CD4-positive, alpha-beta T cell treated with Interleukin-10 for 1 hour (primary cell): ENCODE measurements at places on chromosomes 11 and 22.

GRCh38 chr11:101397979-101398378 lies 185.8 kb downstream of the TRPC6 start:
- no peak for DNase-seq

DNA sequence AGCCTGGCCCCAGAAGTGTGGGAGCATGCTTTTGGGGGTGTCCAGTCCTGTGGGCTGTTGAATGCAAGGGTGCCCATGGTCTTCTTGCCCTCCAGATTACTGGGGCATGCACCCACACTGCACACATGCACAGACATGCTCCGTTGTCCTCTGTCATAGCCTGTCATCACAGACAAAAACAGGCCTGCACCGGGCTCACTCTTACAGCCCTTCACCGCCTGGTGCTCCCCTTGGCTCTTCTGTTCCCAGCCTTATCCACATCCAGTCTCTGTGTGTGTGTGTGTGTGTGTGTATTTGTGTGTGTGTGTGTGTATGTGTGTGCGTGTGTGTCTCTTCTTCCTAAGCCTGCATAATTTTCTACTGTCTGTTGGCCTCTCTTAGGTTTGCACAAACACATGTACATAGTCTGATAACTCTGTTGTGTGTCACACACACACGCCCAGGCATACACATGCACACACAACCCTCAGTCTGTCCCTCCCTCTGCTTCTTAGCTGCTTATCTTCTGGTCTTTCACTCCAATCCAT lies 23.4 kb upstream of the NECTIN1 start:
- DNase-seq, result no peak

GRCh38 chr11:125358254-125358840 lies 137.7 kb downstream of the FEZ1 start:
- DNase-seq, result no peak

DNA sequence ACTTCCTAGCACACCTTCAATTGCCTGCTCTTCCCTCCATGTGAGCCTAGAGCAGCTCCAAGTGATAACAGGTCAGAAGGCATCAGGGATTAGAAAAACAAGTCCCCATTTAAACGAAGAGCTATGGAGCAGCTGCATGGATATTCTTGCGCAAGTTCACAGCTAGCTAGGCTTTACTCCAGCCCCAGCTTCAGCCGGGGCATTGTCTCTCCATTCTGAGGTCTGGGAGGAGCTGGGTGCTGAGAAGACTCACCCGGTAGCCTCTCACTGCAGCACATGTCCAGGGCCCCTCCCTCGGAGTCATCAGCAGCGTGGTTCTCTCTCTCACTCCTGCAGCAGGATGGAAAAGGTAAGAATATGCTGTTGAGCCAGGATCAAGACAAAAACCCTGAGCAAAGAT lies 26.0 kb downstream of the PTPN5 start:
- no peak for DNase-seq

- no peak for DNase-seq
These were observed 14.3 kb downstream of the C1QTNF6 start for GRCh38 chr22:37173709-37174108.

GRCh38 chr11:108729227-108729871 lies 64.5 kb downstream of the DDX10 start:
- no peak for DNase-seq

DNA sequence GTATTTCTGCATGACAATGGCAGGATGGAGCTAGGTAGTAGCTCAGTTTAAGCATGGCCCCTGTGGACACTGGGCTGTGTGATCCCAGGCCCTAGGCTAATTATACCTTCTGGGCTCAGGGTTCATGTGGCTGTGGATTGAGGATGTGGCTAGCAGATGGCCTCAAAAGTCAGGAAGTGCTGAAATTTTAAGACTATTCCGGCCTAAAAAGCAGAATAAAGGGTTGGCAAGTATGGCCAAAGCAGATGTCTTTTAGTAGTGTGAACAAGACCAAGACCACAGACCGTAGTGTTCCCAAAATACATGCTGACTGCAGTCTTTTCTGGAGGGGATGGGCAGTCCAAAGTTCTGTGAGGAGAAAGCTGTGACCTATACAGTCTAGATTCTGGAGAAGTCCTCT lies 115.7 kb upstream of the RAG2 start:
- DNase-seq, result no peak

- peak; percentile 45 for DNase-seq
These were observed 23.2 kb downstream of the COMMD9 start for GRCh38 chr11:36265793-36266628.

DNA sequence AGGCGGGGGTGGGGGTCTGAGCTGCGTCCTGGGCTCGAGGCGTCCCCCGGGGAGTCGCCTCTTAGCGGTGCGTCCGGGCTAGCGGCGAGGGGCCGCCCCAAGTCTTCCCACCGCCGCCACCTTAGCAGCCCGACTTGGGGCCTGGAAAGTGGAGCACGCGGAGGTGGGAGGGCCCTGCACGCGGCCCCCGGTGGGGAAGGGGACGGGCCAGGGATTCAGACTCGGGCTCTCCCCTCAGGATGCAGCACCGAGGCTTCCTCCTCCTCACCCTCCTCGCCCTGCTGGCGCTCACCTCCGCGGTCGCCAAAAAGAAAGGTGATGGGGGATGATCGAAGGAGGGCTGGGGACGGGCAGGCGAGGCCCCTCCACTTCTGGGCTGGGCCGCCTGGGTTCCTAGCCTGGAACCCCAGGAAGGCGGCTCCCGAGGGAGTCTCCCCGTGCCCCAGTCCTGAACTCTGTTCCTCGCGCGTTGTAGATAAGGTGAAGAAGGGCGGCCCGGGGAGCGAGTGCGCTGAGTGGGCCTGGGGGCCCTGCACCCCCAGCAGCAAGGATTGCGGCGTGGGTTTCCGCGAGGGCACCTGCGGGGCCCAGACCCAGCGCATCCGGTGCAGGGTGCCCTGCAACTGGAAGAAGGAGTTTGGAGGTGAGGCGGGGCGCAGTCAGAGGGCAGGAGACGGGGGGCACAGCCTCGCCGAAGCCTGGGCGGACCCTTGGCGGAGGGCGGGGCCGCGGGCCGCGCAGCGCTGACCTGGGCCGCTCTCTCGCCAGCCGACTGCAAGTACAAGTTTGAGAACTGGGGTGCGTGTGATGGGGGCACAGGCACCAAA lies 563 bp downstream of the MDK start:
- no peak for DNase-seq

GRCh38 chr11:86551288-86552092 lies 120.9 kb downstream of the ME3 start:
- DNase-seq, result no peak

- no peak for DNase-seq
These were observed 31.8 kb upstream of the FCHSD2 start for GRCh38 chr11:73173755-73174494.

- no peak for DNase-seq
These were observed 76.8 kb downstream of the C11orf58 start for GRCh38 chr11:16815047-16815767.
